ENCODE measurements at places on chromosomes 13 and 19. TPM values are rescaled to one million over a fixed set of nuclear protein-coding genes. Genes with fewer than 3 reads are reported as not detected.

MISP gene
- 0.12 TPM for total RNA-seq

FAM216B gene
- total RNA-seq = not detected

PRR12 gene
- total RNA-seq = 31.3 TPM

ZNF667 gene
- total RNA-seq = 7.0 TPM

DNA sequence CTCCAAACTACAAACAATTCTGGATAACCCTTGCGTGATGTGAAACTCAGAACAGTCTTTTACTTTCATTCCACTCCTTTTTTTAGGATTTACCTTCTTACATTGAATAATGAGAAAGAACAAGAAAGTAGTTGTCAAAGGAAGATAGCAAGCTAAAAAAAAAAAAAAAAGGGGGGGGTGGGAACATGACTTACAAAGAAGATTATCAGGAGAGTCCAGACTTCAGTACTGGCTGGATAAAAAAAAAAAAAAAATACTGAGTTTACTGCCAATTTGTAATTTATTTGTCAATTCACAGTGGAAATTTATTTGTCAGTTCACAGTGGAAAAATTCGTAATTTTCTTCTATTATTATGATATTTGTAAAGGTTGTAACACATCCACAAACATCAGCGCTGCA is 792.4 kb upstream of the SLITRK5 start:
- H3K4me1 ChIP-seq = no peaks in the 10 kb centered on the region
- no peak for DNase-seq
- H3K36me3 ChIP-seq = no peaks in the 10 kb centered on the region
- no peaks in the 10 kb centered on the region for H3K27me3 ChIP-seq
- H3K4me3 ChIP-seq = no peak overlapping the region
- H3K27ac ChIP-seq = no peak overlapping the region

- peak; percentile 92 for DNase-seq
- no peak overlapping the region for H3K4me3 ChIP-seq
- H3K4me1 ChIP-seq = no peaks in the 10 kb centered on the region
- no peaks in the 10 kb centered on the region for H3K27me3 ChIP-seq
- no peaks in the 10 kb centered on the region for H3K36me3 ChIP-seq
Measured at GRCh38 chr19:12788682-12789097, 2.6 kb upstream of the JUNB start.

DNA sequence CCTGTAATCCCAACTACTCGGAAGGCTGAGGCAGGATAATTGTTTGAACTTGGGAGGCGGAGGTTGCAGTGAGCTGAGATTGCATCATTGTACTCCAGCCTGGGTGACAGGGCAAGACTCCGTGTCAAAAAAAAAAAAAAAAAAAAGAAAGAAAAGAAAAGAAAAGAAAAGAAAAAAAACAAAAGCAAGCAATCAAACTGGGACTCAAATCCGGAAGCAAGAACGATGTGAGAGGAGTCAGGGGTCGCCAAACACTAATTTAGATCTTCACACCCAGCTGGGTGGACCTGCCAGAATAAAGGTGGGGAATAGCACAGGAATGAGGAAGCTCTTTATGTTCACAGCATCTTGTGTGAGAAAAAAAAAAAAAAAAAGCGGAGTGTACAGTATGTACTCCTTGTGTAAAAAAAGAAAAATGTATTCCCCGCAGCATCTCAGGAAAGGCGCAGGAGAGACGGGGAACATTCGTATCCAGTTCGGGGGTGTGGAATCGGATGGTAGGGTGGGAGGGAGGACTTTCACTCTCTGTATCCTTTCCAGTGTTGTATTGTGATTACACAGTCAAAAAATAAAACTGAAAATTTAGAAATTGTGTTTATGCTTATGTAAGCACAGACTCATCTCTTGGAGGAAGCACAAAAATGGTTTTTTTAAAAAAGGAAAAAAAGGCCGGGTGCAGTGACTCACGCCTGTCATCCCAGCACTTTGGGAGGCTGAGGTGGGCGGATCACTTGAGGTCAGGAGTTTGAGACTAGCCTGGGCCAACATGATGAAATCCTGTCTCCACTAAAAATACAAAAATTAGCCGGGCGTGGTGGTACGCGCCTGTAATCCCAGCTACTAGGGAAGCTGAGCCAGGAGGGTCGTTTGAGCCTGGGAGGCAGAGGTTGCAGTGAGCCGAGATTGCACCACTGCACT is 7.6 kb downstream of the DNAJB1 start:
- peaks cover 5% of the 10 kb centered on the region for H3K36me3 ChIP-seq
- no peaks in the 10 kb centered on the region for H3K27me3 ChIP-seq

GRCh38 chr13:29721766-29722165 is 126.3 kb upstream of the SLC7A1 start:
- no peaks in the 10 kb centered on the region for H3K4me1 ChIP-seq
- no peak overlapping the region for H3K27ac ChIP-seq
- no peaks in the 10 kb centered on the region for H3K36me3 ChIP-seq
- H3K27me3 ChIP-seq = no peaks in the 10 kb centered on the region
- no peak overlapping the region for H3K4me3 ChIP-seq
- DNase-seq = no peak

DNA sequence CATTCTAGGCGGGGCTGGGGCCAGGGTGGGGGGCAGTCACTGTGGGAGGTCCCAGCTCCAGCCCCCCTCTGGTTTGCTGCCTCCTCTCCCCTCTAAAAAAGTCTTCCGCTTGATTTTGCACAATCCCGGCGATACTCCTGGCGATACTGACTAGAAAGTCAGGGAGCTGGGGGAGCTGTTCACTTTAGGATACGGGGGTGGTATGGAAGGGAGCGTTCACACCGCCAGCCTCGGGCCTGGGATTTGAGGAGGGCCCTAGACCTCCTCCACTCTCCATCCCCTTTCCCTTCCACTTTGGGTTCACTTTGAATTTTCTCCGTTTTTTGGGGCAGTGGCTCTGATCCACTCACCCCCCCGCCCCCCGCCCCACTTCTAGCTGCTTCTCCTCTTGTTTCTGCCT is 35.0 kb downstream of the KEAP1 start:
- H3K36me3 ChIP-seq = peaks cover 7% of the 10 kb centered on the region
- no peak for DNase-seq
- H3K27ac ChIP-seq = no peak overlapping the region
- no peaks in the 10 kb centered on the region for H3K4me1 ChIP-seq

- no peak overlapping the region for H3K4me3 ChIP-seq
- H3K27ac ChIP-seq = no peak overlapping the region
- H3K4me1 ChIP-seq = no peaks in the 10 kb centered on the region
- no peaks in the 10 kb centered on the region for H3K36me3 ChIP-seq
- DNase-seq = no peak
Measured at GRCh38 chr13:63308549-63309165, 1893.0 kb upstream of the PCDH20 start.

All from aorta (tissue), 5 donors.